Stimulated activated CD4-positive, alpha-beta T cell treated with anti-CD3 and anti-CD28 coated beads, Interleukin-1b, Interleukin-23, amount 100 ng/mL, for 24 hours (primary cell): ENCODE measurements at places on chromosomes 11 and 22.

GRCh38 chr11:440065-441042, 1.5 kb downstream of the ANO9 start:
- DNase-seq, result no peak

DNA sequence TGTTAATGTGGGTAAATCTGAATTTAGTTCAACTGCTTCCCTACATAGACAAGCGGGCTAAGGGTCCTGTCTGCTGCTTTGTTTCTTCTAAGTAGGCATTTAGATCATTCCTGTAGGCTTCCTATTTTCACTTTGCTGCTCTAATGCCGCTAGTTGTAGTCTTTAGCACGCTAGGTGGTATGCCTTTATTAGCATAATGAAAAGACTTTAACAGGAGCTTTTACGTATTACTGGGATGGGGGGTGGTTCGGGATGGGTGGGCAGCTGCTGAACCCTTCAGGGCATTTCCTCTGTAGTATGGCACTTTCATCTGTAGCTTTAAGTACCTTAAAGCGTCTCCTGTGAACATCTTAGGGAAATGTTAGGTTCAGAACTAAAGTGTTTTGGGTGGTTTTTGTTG, 85.3 kb downstream of the GGT1 start:
- no peak for DNase-seq

GRCh38 chr11:8066036-8066910, 14.7 kb upstream of the TUB start:
- no peak for DNase-seq

GRCh38 chr11:20647976-20648565, 21.3 kb upstream of the NELL1 start:
- peak; percentile 19 for DNase-seq

DNA sequence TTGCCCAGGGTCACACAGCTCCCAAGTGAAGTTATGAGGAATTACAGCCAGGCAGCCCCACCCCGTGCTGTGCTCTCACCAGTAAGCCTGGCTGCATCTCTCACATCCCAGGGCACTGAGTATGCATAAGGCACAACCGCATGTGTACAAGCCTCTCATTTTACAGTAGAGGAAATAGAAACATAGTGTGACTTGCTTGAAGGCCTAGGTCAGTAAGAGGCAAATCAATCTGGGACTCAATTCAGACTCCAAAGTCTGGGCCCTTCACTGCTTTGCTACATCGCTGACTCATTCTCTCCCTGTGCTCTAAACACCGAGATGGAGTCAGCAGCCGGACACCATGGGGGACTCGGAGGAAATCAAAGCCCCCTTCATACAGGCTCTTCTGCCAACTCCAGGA, 7.9 kb downstream of the ABTB2 start:
- DNase-seq, result no peak

DNA sequence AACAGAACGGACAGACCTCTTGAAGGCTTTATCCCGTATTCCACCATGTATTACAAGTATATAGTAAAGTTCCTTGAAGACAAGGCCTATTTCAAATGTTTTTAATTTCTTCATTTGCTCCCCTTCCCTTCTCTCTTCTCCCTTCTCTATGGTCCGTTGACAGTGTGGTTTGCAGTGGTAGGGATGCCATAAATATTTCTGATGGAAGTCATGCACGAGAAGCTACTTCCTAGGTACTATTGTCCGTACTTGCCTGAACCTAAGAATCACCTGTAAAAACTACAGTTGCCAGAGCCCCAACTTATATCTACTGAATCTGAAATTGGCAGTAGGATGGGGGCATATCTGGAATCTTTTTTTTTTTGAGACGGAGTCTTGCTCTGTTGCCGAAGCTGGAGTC, 2.8 kb downstream of the PISD start:
- no peak for DNase-seq

GRCh38 chr11:77783025-77783424, 37.5 kb downstream of the RSF1 start:
- DNase-seq, result no peak

DNA sequence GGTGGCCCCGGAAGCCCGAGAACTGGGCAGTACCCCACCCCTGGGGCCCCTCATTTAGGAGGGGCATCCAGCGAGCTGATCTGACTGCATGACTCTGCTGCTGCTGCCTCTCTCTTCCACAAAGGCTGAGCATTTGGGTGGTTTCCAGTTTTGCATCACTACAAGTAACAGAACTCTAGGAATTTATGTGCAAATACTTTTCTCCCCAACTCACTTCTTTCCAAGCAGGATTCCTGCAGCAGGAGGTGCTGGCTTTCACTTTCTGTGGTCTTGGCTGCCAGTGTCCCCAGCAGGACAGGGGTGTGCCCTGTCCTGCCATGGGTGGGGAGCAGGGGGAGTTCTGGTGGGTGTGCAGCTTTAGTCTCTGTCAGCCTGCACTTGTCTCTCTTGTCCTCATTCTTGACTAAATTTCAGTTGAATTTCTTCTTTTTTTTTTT, 21.2 kb downstream of the UPB1 start:
- no peak for DNase-seq

- no peak for DNase-seq
Measured at GRCh38 chr11:32594272-32594671, 10.6 kb downstream of the EIF3M start.

GRCh38 chr11:111637885-111638284, 35.6 kb downstream of the SIK2 start:
- no peak for DNase-seq

- no peak for DNase-seq
Measured at GRCh38 chr11:133947321-133947756, 9.4 kb downstream of the IGSF9B start.

- DNase-seq, result no peak
Measured at GRCh38 chr11:2738551-2739431, 39.0 kb upstream of the KCNQ1OT1 start.

DNA sequence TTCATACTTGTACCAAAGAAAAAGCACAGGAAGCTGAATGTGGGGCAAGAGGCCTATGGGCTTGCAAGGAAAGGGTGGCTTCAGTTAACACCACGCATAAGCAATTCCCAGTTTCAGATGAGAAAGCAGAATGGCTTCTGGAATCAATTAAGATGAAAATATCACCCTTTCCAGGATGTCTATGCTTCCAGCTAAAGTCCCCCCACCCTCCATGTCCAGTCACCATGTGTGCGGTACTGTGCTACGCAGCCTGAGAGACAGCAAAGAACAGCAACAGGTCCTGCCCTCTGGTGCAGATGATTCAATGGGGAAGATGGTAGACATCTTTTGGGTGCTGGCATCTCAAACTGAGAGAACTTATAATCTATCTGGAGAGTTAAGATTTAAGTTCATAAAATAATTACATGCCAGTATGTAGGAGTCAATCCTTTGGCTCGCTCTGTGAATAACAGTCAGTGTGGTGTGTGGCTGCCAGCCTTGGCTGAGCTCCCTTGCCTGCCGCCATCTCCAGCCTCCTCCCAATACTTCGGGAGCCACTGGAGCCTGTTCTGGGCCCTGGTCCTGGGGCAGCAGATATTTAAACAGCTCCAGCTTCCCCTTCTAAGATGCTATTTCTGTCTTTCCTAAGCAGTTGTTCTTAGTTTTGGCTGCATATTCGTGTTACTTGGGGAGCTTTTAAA, 44.5 kb downstream of the ME3 start:
- no peak for DNase-seq

GRCh38 chr11:45304992-45305335, 18.8 kb upstream of the SYT13 start:
- no peak for DNase-seq

GRCh38 chr22:20178915-20179227, 28.0 kb upstream of the CCDC188 start:
- no peak for DNase-seq

- no peak for DNase-seq
Measured at GRCh38 chr22:38214302-38215056, 12.7 kb downstream of the MAFF start.

DNA sequence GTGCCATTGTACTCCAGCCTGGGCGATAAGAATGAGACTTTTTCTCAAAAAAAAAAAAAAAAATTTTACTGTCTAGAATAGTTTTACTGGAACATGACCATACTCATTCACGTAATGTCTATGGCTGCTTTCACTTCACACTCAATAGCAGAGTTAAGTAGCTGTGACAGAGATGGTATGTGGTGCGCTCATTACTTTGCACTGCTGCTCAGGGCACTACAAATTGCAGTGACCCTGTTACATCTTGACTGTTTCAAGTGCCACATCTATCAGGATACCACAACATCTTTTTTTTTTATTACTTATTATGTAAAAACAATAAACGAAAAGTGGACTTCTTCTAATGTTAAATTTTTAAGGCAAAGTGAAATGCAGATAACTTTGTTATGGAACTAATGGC, 110.3 kb downstream of the ARHGAP20 start:
- no peak for DNase-seq

DNA sequence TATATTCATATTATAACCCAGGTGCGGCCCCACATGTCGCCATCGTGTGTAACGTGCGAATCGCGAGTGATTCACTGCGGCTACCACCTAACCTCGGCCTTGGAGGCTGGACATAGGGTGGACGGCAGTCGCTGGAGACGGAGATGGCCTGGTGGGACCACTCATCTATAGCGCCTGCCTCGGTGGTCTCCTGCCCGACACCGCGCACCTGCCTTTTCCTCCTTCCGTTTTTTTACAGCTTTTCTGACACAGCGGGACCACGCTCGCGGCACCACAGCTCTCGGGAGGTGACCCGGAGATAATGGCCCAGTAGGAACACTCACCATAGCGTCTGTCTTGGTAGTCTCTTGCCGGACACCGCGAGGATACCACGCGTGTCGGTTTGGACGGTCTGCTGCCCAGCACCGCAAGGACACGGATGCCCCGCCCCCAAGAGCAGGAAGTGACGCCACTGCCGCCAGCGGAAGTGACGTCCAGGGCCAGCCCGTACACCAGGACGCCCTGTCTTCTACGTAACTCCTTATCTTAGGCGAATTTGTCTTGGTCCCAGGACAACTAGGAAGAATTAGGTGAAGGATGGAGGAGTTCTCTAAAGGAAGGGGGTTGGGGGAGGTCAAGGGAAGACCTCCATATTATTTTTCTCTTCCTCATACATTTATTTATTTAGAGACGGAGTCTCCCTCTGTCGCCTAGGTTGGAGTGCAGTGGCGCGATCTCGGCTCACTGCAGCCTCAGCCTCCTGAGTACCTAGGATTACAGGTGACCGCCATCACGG, 6.4 kb downstream of the SNU13 start:
- DNase-seq, result peak; percentile 75

DNA sequence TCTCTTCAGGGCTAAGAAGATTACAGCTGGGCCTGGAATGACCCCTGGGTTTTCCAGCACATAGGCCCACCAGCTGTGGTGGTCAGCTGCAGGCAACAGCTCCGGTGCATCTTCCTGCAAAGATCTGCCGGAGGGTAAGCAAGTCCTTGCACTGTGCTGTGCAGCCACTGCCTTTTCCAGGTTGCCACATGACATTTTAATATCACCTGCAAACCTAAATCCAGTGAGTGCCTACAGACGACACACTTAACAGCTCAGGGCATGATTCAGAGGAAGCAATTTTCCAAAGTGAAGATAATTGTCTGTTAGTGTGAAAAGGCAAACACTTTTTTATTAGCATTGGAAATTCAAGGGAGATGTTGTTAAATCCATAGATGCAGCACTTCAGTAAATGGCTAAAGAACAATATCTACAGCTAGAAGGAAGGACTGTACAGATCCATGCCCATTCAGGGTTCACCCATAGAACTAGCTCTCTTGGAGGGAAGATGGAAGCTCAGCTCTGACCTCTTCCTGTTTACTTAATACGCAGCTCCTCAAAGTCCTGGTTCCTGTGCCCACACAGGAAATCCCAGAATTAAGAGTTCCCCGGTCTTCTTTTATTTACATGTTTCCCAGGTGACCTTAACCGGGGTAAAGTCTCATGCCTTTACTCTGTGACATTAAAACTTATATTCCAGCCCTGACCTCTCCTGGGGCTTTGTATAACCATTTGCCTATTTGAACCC, 13.3 kb upstream of the NRIP3 start:
- DNase-seq, result no peak

- no peak for DNase-seq
Measured at GRCh38 chr22:32219026-32219425, 14.2 kb upstream of the RFPL2 start.

DNA sequence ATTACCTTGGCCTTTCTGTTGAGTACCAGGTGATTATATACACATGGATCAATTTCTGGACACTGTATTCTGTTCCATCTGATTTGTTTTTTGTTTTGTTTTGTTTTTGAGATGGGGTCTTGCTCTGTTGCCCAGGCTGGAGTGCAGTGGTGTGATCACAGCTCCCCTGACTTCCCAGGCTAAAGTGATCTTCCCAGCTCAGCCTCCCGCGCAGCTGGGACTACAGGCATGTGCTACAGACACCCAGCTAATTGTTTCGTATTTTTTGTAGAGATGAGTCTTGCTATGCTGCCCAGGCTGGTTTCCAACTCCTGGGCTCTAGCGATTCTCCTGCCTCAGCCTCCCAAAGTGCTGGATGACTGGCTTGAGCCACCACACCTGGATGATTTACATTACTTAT, 19.0 kb downstream of the TCIRG1 start:
- no peak for DNase-seq

- DNase-seq, result no peak
Measured at GRCh38 chr11:128921793-128922192, 20.9 kb downstream of the TP53AIP1 start.

- DNase-seq, result no peak
Measured at GRCh38 chr11:45560913-45561281, 104.5 kb downstream of the CHST1 start.

DNA sequence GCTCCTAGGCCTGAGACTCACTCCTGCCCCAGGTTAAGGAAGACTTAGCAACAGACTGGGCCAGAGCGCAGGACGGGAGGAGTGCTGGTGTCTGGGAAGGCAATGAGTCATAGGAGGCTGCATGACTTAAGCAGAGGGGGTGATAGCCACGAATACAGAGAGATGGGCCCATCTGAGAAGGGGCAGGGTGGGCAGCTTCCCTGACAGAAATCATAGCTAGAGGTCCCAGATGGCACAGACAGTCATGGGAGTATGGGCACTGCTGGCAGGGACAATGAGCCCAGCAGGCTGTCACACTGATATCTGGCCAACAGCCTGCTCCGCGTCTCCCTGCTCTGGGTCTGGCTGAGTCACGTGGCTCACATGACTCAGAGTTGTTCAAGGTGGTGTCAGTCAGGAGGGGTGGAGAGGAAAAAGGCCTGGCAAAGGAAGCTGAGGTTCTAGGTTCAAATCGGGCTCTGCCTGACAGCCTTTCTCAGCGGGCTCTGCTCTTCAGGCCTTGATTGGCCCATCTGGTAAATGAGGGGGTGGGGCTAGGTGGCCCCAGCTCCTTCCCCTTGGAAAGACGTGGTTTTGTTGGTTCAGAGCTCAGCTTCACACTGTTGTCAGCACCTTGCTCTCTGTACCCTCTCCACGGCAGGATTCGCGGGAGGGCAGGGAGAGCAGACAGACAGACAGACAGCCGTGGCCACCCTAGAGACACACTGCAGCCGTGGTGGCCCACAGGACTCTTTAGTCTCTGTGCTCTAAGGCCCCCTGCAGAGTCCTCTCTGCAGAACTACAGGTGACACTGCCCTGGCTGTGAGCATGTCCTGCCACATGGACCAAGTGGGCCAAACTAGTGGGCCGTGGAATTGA, 47.8 kb downstream of the DBX1 start:
- DNase-seq, result no peak

GRCh38 chr22:35617137-35617755, at the start of gene MB:
TSS of gene MB (minus strand) at chr22:35617329. CDS start at chr22:35617257, 72 bp downstream.
- DNase-seq, result no peak
